CD4-positive, alpha-beta T cell treated with Interferon alpha-2 for 1 hour (primary cell): ENCODE measurements at places on chromosomes 1 and 21.
A peak's percentile ranks its signal among the peaks of the same experiment; 100 is the strongest.

DNA sequence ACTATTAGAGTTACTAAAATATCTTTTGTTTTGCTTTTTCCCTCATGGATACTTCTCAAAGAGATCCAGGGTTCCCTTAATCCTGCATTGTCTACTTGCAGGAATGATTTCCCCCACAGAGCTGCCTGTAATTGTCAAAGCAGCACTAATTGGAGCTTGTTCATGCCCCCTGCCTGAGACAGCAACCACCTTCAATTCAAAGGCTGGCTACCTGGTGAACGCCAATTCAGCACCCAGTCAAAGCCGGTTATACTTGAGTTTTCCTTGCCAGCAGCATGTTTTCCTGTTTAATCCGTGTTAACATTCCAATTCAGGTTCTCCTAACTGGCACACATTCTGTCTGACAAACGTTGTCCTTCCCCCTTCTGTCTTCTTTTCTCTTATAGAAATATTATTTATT lies 382.9 kb downstream of the NTNG1 start:
- DNase-seq, result no peak

- peak; percentile 0 for DNase-seq
These were observed 32.6 kb upstream of the RGS8 start for GRCh38 chr1:182716740-182717720.

GRCh38 chr21:42467140-42467983 lies 28.7 kb downstream of the RSPH1 start:
- peak; percentile 10 for DNase-seq

GRCh38 chr1:36203554-36204346 lies 20.5 kb upstream of the THRAP3 start:
- DNase-seq, result no peak

- DNase-seq, result no peak
These were observed 40.0 kb upstream of the PRMT6 start for GRCh38 chr1:107016376-107016978.

- no peak for DNase-seq
These were observed 91.6 kb downstream of the TBX19 start for GRCh38 chr1:168372307-168372706.

DNA sequence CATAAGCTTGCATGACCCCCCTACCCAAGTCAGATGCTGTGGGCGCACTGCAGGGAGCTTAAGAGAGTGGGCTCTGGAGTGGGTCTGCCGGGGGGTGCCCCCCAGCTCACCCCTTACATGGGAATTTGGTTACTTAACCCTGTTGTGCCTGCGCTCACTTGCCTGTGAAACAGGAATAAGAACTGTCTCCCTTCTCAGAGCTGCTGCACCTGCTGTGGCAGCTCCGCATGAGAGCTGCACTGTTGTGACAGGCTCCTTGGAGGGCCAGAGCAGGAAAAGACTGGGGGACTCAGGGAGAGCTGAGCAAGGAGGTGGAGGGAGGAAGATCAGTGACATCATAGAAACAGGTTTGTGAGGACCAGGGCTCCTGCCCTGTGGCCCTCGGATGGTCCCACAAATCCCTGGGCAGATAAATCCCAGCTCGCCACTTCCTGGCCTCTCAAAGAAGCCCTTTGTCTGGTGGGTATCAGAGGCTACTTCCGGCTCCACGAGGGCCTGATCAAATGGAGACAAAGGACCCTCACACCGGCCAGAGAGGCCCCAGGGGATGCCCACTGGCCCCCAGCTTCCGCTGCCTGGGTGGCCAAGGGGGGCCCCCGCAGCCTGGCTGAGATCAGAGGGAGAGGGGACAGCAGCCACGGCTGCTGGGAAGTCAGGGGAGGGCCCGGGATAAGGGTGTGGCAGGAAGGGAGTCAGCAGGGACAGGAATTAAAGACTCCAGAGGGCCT lies 28.9 kb upstream of the LAPTM5 start:
- no peak for DNase-seq

DNA sequence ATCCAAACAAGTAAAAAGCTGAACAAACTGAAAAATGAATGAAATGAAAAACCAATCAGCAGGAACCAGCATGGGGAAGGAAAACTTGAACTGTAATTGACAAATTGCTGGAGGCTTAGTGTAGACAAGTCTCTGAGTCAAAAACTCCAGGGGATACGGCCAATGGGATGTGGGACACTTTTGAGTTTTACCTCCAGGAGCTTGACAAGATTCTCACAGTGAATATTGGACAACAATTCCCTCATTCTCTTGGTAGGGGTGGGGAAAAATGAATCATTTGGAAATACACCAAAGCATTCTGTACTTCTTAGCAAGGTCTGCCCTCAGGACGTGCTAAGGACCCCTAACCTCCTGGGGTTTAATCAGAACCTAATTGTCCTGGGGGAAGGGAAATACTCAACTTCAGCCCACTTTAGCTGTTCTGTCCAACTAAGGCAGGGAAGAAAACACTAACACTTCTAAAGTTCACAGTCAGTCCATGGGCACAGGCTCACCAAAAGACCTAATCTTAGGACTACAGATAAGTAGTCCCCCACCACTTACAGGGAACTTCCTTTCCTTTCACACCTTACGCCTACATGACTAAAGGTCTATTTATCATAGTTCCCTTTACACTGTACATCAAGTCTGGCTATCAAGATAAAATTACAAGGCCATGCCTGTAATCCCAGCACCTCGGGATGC lies 60.7 kb upstream of the CDC42BPA start:
- DNase-seq, result no peak

GRCh38 chr1:59007429-59007819 lies 223.6 kb upstream of the JUN start:
- no peak for DNase-seq
